ENCODE measurements at places on chromosomes 6 and 20. TPM values are rescaled to one million over a fixed set of nuclear protein-coding genes. Genes with fewer than 3 reads are reported as not detected.

BACH2 gene
- total RNA-seq, result 4.0 TPM

CSNK2A1 gene
- 91.2 TPM for total RNA-seq

ASIP gene
- not detected for total RNA-seq

CALHM4 gene
- not detected for total RNA-seq

PTK6 gene
- total RNA-seq, result 0.34 TPM

SLC32A1 gene
- not detected for total RNA-seq

NEURL2 gene
- total RNA-seq, result 3.3 TPM

BPIFA1 gene
- total RNA-seq, result not detected

RANBP9 gene
- 24.3 TPM for total RNA-seq

RRAGD gene
- 57.4 TPM for total RNA-seq

BTNL2 gene
- total RNA-seq, result not detected

VGLL2 gene
- not detected for total RNA-seq

GPR63 gene
- total RNA-seq, result 0.33 TPM

PRKN gene
- total RNA-seq, result 1.2 TPM

PRPH2 gene
- 0.36 TPM for total RNA-seq

GRM1 gene
- total RNA-seq, result 0.31 TPM

MOXD1 gene
- 18.9 TPM for total RNA-seq
